ENCODE measurements at places on chromosomes 2 and 18.
A peak's percentile ranks its signal among the peaks of the same experiment; 100 is the strongest.

GRCh38 chr18:63405986-63406385 lies 16.3 kb downstream of the VPS4B start:
- no peak for DNase-seq

- DNase-seq: no peak
Observed at GRCh38 chr18:59372975-59373374, 13.9 kb upstream of the LMAN1 start.

GRCh38 chr18:12287131-12287681 lies 20.8 kb upstream of the TUBB6 start:
- no peak for DNase-seq

DNA sequence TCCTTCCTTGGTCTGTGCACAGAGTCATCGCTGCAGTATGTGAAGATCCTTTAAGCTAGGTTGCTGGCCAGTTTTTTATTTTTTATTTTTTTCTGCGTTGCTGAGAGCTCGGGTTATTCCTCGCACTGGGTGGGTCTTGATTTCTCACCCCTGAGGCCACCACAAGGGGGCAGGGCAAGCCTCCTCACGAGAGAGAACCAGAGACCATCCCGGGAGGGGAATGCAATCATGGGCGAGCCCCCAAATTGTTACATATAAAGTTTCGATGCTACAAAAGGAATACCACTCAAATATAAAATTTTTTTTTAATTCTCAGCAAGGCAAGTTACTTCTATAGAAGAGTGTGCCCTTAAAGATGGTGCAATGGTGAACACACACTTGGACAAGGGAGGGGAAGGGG lies 24.9 kb downstream of the HTR2B start:
- no peak for DNase-seq

DNA sequence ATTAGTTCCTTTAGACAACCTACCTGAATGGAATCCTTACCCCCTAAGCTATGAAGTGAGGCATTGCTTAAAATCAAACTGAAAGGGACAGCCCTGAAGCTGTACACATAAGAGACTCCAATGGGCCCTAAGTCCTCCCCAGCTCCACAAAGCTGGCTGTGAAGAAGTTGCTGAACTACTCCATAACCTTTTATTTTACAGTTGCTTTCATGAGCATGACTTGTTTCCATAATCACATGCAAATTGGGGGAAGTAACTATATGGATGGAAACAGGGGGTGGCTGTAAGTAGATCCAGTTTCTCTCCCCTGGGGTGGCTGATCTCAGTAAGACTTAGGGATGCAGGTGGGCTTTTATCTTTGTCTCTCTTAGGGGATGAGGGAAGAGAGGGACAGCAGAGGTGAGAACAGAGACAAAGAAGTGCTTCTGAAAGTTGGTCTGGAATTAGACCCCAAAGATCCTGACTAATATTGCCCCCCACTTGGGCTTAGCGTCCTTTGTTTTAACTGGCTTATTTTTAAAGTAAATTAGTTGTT lies 5.5 kb downstream of the FZD5 start:
- no peak for DNase-seq

DNA sequence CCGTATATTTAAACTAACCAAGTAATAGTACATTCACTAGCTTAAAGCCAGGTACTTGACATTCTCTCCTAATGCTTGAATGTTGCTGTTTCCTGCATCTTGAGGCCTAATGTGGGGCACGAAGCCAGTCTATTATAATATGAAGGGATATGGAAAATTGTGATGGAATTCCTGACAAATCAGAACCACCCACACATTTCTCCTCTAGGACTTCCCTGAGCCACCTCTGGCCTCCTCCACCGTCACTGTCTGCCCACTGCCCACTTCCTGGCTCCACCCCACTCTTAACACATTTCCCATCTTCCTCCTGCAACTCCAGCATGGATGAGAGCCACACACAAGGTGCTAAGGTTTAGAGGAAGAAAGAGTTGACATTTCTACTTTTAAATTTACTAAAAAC lies 19.0 kb upstream of the INO80C start:
- DNase-seq: no peak

GRCh38 chr2:198144660-198145059 lies 340.3 kb downstream of the PLCL1 start:
- DNase-seq: no peak

DNA sequence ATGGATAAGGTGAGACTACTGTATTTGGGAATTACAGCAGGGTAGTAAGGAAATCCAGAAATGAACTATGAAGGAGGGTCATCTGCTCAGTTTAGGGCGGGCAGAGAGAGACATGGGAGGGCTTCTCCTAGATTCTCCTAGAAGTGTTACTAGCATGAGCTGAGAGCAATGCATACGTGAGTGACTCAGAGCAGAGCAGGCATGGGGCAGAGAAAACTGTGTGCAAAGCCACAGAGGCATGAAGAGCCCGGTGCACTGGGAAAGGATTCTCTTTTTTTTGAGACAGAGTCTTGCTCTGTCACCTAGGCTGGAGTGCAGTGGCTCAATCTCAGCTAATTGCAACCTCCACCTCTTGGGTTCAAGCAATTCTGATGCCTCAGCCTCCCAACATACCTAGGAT lies 116.2 kb downstream of the SOCS6 start:
- DNase-seq: no peak

DNA sequence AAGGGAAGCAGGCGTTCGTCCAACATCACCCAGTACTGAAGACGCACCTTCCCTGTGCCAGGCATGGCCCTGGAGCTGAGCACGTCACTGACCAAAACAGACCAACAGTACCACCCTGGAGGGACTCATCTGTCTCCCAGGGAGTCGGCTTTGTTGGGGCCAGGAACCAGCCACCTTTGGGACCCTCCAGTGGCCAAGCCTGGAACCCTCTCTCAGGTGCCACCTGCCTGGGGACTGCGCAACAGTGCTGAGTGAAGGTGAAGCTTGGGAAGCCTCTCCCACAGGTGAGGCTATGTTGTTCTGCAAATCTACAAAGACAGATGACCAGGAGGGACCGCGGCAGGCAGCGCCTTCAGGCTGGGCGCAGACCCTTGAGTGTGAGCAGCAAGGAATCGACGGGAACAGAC lies 91.4 kb upstream of the OTOS start:
- no peak for DNase-seq

GRCh38 chr2:168699844-168700417 lies 102.5 kb upstream of the NOSTRIN start:
- peak; percentile 78 for DNase-seq

DNA sequence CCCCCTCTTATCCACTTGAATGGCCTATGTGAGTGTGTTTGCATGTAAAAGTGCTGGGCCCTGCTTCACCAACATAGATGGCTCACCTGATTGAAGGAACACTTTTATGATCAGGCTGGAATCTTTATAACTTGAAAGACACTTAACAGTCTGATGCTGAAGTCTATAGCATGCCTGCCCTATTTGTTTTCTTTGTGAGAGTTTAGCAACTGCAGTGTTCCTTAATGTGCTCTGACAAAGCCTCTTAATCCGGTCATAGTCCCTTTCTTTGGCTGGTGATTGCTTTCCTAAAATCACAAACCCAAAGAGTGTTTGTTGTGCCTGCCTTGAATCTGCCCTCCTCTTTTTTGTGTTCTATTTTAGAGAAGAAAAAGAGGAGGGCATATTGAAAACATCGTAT lies 1382.8 kb upstream of the CELF4 start:
- DNase-seq: no peak

- DNase-seq: no peak
Observed at GRCh38 chr2:75569546-75569945, 8.8 kb upstream of the EVA1A start.

DNA sequence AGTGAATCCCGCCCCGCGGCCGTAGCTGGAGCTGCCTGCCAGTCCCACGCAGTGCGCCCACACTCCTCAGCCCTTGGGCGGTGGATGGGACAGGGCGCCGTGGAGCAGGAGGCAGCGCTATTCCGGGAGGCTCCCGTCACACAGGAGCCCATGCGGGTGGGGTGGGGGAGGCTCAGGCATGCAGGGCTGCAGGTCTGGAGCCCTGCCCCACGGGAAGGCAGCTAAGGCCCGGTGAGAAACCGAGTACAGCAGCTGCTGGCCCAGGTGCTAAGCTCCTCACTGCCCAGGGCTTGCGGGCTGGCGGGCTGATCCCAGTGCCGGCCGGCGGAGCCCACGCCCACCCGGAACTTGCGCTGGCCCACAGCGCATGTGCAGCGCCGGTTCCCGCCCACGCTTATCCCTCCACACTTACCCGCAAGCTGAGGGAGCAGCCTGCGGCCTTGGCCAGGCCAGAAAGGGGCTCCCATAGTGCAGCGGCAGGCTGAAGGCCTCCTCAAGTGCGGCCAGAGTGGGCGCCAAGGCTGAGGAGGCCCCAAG lies 1152.8 kb upstream of the CELF4 start:
- no peak for DNase-seq

- DNase-seq: peak; percentile 49
Observed at GRCh38 chr2:26901326-26902183, 53.6 kb downstream of the DPYSL5 start.

GRCh38 chr2:86499326-86499725 lies 58.2 kb downstream of the KDM3A start:
- peak; percentile 8 for DNase-seq

DNA sequence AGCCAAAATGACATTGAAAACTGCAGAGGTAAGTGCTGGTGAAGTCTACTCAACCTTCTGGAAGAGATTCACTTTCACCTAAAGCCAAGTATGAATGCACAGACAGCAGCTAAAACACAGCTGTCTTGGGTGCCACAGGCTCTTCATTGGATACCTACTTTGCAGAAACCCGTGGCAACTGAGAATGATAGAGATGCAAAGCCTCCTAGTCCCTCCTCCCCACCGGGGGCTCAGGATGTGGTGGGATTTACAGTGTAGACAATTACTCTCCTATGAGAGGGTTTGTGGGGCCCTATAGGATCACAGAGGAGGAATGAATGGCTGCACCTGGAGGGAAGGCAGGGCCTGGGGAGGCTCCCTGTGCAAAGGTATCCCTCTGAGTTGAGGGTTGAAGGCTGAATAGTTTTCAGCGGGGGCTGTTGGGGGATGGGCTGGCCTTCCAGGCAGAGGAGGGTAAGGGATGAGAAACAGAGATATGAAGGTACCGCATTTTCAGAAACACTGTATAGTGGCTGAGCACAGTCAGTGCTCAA lies 131.6 kb downstream of the RNF144A start:
- DNase-seq: no peak

DNA sequence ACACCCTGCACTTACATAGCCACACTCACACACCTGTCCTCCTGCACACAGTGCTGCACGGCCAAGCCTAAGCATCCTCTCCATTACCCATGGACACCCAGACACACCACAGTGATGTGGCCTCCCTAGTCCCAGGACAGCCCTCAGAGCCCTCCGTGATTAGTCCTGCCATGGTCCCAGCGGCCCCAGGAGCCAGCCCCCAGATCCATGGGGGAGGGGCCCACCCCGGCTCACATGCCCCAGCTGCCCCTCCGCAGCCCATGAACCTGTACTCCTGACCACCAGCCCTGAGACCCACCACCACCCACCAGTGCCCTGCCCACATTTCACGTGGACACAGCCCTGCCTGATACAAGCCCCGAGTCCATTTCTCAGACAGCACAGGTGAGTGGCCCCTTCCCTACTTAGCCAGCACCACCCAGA lies 8.1 kb upstream of the DUSP2 start:
- DNase-seq: no peak

DNA sequence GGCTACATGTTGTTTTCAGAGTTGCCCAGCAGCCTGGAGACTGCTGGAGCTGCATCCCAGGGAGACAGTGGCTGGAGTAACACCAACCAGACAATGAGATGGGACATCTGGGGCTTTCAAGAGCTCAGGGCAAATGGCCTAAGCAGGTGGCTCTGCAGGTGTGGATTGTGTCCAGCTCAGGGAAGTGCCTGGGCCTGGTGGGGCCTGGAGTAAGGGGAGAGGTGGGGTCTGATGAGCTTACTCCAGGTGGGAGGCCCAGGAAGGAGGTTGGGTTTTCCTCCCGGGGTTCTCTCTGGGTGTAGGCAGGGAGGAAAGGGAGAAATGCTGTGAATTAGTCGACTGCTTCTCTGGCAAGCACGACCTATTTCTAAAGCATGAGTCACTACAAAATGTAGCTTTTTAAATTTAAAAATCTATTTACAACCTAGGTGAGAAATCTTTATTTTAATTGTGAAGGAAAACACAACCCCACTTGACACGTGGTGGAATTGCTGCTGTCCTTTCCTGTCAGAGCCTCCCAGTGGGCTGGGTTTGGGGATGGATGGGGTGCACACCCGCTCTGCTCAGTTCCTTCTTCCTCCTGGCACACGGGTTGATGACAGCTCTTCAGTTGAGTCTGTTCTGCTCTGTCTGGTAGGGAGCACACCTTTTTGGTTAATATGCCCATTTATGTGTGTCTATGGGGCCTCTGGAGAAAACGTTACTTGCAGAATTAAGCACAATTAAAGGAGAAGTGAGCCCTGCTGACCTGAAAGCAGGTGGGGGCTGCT lies 81.6 kb downstream of the SH3RF3 start:
- DNase-seq: peak; percentile 55

GRCh38 chr18:78783564-78783960 lies 196.1 kb upstream of the SALL3 start:
- DNase-seq: no peak

DNA sequence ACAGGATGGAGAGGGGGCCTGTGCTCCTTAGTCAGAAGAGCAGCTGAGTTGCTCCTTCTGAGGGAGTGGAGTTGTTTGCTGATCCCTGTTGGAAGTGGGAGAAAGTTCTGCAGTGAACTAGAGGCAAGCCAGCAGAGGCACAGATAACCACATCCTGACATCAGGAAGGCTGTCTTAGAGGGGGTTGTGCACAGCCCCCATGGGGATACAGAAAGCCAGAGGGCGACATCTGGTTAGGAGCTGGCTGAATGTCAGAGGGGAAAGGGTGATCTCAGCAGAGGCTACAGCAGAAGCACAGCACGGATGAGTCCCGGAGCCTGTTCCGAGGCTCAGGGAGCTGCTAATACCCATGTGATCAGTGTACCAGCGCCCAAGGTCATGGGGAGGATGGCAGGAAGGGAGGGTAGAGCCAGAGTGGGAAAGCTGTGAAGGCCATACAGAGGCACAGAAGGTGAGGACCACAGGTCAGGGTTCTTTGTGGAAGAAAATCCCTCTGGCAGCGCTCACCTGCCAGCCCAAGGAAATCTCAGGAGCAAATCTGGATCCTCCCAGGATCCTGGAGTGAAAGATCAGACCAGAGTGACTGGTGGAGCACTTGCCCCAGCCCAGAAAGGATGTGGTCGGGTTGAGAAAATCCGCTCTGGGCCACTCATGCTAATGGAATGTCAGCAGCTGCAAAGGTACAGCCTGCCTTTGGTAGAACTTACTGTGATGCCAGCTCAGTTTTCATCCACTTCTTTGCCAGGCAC lies 111.8 kb downstream of the STPG4 start:
- DNase-seq: peak; percentile 97

DNA sequence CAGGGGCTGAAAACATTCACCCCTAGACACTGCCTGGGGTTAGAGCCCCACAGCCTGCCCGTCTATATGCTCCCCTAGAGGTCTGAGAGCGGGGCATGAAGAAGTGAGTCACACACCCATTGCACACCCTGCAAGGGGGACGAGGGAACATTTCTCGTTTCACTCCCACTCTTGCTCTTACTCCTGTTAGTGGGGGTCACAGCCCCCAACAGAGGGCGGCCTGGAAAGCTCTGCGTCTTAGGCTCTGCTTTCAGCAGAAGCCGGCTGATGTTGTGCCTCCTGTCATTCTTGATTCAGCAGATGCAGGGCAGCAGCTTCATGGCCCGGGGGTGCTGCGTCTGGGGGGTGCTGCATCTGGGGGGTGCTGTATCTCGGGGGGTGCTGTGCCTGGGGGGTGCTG lies 141.3 kb downstream of the ASB1 start:
- no peak for DNase-seq

All from fibroblast of mammary gland (primary cell).